Stomach (tissue), 19 donors: ENCODE measurements at places on chromosomes 7 and 10.

GRCh38 chr7:127813991-127814541, 162.1 kb downstream of the SND1 start:
- no peak overlapping the region for H3K27ac ChIP-seq
- DNase-seq: no peak
- H3K36me3 ChIP-seq: no peaks in the 10 kb centered on the region
- no peaks in the 10 kb centered on the region for H3K27me3 ChIP-seq
- H3K4me3 ChIP-seq: no peak overlapping the region

GRCh38 chr7:151400626-151401315, 9.1 kb downstream of the WDR86 start:
- H3K36me3 ChIP-seq: no peaks in the 10 kb centered on the region
- H3K27me3 ChIP-seq: peaks cover 10% of the 10 kb centered on the region
- no peak overlapping the region for H3K4me3 ChIP-seq

DNA sequence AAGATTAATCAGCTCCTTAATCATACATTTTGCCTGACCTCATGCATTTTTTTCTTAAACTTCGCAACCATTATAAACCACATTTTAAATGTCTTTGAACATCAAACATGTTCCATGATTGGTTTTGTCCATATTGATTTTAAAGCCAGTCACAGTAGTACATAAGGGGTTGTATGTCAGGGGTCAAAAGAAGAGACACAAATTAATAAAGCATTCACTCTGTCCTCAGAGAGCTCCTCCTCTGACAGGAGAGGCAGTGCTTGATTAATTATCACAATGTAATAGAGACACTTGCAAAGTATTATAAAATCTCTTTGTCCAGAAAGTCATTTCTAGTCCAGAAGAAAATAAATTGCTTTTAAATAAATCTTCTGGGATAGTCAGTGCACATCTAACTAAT, 195.5 kb downstream of the MAGI2 start:
- no peak overlapping the region for H3K4me3 ChIP-seq
- no peaks in the 10 kb centered on the region for H3K36me3 ChIP-seq
- H3K27ac ChIP-seq: no peak overlapping the region

GRCh38 chr10:30437031-30437841, 3.3 kb downstream of the MAP3K8 start:
- H3K27me3 ChIP-seq: no peaks in the 10 kb centered on the region
- H3K4me3 ChIP-seq: peak overlapping the region; percentile 91
- H3K36me3 ChIP-seq: peaks cover 29% of the 10 kb centered on the region
- H3K27ac ChIP-seq: peak overlapping the region; percentile 99
- peaks cover 45% of the 10 kb centered on the region for H3K4me1 ChIP-seq

DNA sequence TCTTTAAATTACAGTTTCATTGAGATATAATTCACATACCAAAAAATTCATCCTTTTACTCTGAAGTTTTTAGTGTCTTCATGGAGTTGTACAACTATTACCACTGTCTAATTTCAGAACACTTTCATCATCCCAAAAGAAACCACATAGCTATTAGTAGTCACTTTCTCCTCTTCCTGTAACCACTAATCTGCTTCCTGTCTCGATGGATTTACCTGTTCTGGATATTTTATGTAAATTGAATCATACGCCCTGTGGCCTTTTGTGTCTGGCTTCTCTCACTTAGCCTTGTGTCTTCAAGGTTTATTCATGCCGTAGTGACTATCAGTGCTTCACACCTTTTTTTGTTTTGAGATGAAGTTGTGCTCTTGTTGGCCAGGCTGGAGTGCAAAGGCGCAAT, 135.5 kb downstream of the DOCK1 start:
- H3K4me3 ChIP-seq: no peak overlapping the region
- DNase-seq: no peak
- H3K36me3 ChIP-seq: peaks cover 87% of the 10 kb centered on the region
- no peaks in the 10 kb centered on the region for H3K27me3 ChIP-seq
- no peak overlapping the region for H3K27ac ChIP-seq
- H3K4me1 ChIP-seq: peaks cover 3% of the 10 kb centered on the region

DNA sequence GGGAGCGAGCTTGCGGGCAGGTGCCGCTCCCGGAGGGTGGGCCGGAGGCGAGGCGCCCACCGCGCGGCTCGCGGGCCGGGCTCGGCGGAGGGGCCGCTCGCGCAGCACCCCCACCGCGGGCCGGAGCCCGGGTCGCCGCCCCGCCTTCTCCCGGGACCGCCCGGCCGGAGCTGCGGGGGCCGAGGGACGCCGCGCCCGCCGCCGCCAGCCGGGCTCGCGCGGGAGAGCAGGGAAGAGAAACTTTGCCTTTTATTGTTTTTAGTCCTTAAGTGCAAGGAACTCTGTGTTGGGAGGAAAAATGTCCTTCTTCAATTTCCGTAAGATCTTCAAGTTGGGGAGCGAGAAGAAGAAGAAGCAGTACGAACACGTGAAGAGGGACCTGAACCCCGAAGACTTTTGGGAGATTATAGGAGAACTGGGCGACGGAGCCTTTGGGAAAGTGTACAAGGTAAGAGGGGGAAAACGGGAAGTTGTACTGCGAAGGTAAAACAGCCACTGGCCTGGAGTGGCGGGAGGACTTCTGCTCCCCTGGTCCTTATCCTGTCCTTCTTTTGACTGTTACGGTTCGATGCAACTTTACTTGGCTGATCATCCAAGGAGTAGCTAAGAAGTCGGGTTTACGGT, 620 bp downstream of the SLK start:
- H3K27me3 ChIP-seq: no peaks in the 10 kb centered on the region
- peaks cover 56% of the 10 kb centered on the region for H3K4me1 ChIP-seq
- peak overlapping the region; percentile 83 for H3K4me3 ChIP-seq

- no peak for DNase-seq
- no peaks in the 10 kb centered on the region for H3K27me3 ChIP-seq
- H3K36me3 ChIP-seq: peaks cover 10% of the 10 kb centered on the region
- no peak overlapping the region for H3K4me3 ChIP-seq
- no peak overlapping the region for H3K27ac ChIP-seq
Observed at GRCh38 chr10:11236234-11236633, 218.6 kb downstream of the CELF2 start.

DNA sequence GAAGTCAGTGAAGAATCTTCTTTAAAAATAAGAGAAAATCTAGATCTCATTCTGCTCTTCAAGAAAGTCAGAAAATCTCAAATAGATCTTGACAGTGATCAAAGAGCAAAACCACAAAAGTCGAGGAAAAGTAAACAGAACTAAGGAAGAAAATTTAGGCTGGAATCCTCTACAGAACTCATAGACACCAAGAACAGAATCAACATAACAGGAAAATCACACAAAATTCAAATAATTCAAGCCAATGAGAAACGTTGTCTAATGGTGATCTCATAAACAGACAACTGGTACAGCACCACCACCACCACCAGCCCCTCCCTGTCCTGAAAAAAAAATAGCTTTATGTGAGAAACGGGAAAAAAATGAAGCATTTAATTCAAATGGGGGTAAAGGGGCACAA, 6.9 kb downstream of the ITGB1 start:
- no peaks in the 10 kb centered on the region for H3K36me3 ChIP-seq
- no peak for DNase-seq
- no peak overlapping the region for H3K4me3 ChIP-seq
- peaks cover 48% of the 10 kb centered on the region for H3K4me1 ChIP-seq
- no peaks in the 10 kb centered on the region for H3K27me3 ChIP-seq

DNA sequence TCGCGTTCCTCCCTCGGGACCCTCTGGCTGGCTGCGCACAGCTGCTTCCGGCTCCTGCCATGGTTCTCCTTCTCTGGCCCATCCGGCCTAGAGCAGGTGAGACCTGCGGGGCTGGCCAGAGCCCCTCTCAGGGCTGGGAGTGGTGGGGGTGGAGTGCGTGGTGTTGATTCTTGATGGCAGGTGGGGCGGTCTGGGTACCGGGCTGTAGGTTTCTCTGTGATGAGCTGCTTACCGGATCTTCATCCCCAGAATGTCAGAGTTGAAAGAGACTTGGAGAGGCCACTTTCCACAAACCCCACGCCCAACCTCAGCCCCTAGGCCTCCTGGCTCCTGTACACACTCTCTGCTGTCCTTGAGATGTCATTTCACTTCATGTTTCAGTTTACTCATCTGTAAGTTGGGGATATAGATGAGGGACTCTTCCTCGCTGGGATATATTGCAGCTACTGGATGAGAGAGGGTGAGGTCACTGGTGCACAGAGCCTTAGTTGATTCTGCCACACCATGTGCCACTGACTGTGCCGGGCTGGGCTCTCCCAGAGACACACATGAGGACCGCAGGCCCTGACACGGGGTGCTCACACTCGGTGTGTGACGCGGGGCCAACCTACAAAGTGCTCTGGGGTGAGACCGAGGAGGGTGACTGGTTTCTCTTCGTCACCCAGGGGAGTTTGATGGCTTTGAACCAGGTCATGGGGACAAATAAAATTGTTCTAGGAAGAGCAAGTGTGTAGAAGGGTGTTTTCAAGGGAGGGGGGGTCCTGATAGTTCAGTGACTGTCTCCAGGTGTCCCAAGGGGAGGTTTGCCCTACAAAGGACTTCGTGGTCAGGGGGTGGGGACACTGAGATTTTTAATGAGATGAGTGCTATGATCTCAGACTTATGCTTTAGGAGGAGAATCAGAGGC, 29.5 kb downstream of the ZNF775 start:
- no peak overlapping the region for H3K27ac ChIP-seq
- H3K36me3 ChIP-seq: peaks cover 40% of the 10 kb centered on the region
- H3K4me3 ChIP-seq: no peak overlapping the region
- no peaks in the 10 kb centered on the region for H3K27me3 ChIP-seq
- H3K4me1 ChIP-seq: peaks cover 41% of the 10 kb centered on the region
- DNase-seq: no peak

DNA sequence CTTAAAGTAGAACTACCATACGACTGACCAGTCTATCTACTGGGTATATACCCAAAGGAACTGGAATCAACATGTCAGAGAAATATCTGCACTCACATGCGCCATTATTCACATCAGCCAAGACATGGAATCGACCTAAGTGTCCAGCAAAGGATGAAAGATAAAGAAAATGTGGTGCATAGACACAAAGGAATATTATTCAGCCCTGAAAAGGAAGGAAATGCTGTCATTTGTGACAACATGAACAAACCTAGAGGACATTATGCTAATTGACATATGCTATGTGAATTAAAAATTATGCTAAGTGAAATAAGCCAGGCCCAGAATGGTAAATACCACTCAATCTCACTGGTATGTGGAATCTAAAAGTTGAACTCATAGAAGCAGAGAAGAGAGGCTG, 123.7 kb downstream of the KLF6 start:
- H3K4me1 ChIP-seq: no peaks in the 10 kb centered on the region
- no peak overlapping the region for H3K4me3 ChIP-seq
- H3K27me3 ChIP-seq: no peaks in the 10 kb centered on the region
- no peak overlapping the region for H3K27ac ChIP-seq

DNA sequence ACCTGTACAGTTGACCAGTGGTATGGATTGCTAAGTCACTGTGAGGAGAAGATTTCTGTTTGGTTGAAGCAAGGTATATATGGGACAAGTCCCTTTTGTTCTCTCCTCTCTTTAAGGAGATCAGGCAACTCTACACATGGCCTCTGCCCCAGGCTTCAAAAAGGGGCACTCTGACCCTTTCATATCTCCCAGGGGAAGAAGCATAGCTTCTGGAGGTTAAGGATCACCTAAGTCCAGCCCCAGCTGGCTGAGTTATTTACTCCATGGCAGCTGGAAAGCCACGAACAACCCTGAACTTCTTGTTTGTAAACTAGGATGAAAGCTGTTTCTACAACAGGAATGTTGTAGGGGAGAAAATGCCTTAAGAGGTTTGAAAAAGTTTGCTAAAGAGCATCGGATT, 129.2 kb upstream of the FEZF1 start:
- DNase-seq: no peak
- H3K27ac ChIP-seq: no peak overlapping the region
- H3K4me1 ChIP-seq: no peaks in the 10 kb centered on the region
- no peaks in the 10 kb centered on the region for H3K36me3 ChIP-seq
- H3K27me3 ChIP-seq: no peaks in the 10 kb centered on the region
- H3K4me3 ChIP-seq: no peak overlapping the region

- no peak for DNase-seq
- H3K27ac ChIP-seq: no peak overlapping the region
- H3K4me1 ChIP-seq: no peaks in the 10 kb centered on the region
- no peak overlapping the region for H3K4me3 ChIP-seq
Observed at GRCh38 chr10:58723186-58723585, 210.5 kb downstream of the BICC1 start.

- no peak overlapping the region for H3K4me3 ChIP-seq
- H3K4me1 ChIP-seq: no peaks in the 10 kb centered on the region
- H3K27me3 ChIP-seq: no peaks in the 10 kb centered on the region
- no peak for DNase-seq
- H3K36me3 ChIP-seq: no peaks in the 10 kb centered on the region
Observed at GRCh38 chr10:4475827-4476490, 350.0 kb upstream of the AKR1E2 start.
